ENCODE measurements at places on chromosomes 16 and 17.

DNA sequence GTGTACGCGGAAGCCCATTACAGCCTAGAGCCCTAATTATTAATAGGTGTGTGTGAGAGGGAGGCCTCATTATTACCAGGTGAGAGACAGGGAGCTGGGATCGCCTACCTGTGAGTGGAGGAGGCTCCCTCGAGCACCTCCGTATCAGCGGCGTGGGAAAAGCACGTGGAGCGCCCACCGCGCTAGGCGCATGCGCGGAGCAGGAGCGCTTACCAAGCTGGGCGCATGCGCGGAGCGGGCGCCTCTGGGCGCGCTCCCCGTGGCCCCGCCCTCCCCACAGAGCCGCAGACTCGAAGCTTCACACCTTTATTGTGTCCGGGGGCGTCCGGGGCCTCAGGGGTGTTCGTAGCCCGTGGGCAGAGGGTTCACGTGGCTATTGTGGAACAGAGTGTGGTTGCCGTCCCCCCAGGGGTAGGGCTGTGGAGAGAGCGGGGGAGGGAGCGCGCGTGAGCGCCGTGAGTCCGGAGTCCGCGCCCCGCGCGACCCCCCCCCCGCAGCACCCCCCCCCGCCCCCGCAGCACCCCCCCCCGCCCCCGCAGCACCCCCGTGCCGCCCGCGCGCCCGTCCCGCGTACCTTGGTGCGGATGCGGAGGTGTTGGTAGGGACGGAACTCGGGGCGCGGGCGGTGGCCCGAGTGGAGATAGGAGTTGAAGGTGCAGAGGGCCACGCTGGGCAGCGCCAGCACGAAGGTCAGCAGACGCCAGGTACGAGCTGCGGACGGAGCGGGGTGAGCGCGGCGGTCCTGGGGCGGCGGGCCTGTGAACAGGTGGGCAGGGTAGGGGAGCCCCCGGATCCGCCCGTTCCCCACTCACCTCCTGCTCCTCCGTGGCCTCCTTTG lies 500 bp downstream of the COX6A2 start:
- DNase-seq, result peak; percentile 73

DNA sequence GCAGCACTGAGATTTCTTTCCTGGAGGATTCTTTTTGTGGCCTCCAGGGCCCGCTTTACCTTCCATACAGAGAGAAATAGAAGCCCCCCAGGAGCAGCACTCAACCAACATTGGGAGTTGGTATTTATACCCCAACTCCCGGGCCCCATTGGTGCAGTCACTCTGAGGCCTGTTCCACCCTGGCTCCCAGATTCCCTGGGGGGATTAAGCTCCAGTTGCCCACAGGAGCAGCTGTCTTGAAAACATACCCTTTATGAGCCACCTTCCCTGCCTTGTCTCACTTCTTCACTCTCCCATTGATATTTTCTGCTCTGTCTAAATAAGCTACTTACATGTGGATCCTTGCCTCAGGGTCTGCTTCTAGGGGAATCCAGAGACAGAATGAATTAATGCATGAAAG lies 167.8 kb downstream of the KATNIP start:
- DNase-seq, result peak; percentile 54

- DNase-seq, result no peak
These were observed 4.3 kb upstream of the TRIM37 start for GRCh38 chr17:59110973-59111372.

- peak; percentile 10 for DNase-seq
These were observed 1494.0 kb upstream of the CDH8 start for GRCh38 chr16:63530208-63530607.

DNA sequence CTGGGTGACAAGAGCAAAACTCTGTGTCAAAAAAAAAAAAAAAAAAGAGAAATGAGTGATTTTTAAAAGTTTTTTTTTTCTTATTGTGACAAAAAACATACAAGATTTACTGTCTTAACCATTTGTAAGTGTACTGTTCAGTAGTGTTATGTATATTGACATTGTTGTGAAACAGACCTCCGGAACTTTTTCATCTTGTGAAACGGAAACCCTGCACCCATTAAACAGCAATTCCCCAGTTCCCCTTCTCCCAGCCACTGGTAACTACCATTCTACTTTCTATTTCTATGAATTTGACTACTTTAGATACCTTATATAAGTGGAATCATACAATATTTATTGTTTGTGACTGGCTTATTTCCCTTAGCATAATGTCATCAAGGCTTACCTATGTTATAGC lies 18.7 kb downstream of the DUS2 start:
- DNase-seq, result no peak

- DNase-seq, result peak; percentile 22
These were observed 336.1 kb downstream of the ZFHX3 start for GRCh38 chr16:72711823-72712222.

GRCh38 chr17:39756380-39757079 lies 18.8 kb downstream of the GRB7 start:
- DNase-seq, result no peak

DNA sequence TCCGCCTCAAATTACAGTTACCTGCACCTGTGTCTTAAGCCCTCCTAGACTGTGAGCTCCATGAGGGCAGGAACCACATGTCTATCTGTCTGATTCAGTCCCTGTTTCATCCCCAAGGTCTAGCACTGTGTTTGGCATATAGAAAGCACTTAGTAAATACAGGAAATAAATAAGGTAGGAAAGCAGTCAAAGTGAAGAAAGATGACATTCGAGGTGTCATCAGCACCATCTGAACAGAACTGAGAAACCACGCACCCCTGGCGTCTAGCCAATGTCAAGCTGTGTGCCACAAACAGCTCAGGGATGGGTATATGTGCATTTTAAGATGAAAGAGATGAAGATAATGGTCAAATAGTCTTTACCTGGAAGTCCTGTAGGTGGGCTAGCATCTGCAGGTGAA lies 79.6 kb upstream of the ATP2A3 start:
- no peak for DNase-seq

GRCh38 chr17:36727052-36727451 lies 125.7 kb downstream of the MRM1 start:
- no peak for DNase-seq

Measured in eye (tissue), 1 donor.